Germinal center (tissue), 1 donor: ENCODE measurements at places on chromosomes 5 and 9.

DNA sequence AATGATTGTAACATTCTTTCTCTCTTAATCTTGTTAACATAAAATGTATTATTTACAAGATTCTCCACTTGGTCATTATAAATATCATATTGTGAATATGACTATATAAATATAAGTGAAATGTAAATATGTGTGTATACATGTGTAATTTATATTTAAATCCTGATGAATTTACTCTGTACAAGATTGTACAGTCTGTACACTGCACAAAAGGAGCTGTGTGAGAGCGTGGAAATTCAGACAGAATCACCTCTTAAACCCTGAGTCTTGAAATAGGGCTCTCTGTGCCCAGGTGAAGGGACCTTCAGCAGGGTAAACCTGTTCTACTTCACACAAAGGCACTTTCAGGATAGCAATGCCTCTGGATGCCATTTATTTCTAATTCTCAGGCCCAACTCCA lies 456.0 kb downstream of the SEMA5A start:
- DNase-seq = no peak

DNA sequence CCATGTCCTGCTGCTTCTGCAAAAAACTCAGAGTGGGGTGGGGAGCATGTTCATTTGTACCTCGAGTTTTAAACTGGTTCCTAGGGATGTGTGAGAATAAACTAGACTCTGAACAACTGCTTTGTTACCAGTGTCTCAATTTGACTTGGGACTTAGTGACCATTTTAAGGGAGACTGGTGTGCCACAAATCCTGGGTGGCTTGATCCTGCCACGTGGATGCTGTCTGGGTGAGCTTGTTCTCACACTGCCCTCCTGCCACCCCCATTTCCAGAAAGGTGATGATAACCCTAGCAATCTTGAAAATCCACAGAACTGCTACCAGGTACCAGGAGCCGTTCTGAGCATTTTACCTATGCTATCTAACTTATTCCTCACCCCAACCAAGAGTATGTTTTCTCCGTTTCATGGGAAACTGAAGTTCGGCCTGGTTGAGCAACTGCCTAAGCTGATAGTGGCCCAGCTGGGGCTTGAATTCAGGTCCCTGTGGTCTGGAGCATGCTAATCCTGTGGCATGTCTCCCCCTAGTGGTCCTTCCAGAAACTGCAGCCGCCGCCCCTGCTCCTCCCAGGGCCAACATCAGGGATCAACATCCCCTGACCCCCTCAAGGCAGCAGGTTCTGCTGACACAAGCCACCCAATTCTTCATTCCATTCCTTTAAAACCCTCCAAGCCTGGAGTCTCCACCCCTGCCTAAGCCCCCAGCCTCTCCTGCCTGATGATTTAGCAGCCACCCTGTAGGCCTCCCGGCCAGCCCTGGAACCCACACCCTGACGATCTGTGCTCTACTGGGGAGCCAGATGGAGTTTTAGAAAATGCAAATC lies 2.8 kb downstream of the IL3 start:
- peak; percentile 78 for DNase-seq

DNA sequence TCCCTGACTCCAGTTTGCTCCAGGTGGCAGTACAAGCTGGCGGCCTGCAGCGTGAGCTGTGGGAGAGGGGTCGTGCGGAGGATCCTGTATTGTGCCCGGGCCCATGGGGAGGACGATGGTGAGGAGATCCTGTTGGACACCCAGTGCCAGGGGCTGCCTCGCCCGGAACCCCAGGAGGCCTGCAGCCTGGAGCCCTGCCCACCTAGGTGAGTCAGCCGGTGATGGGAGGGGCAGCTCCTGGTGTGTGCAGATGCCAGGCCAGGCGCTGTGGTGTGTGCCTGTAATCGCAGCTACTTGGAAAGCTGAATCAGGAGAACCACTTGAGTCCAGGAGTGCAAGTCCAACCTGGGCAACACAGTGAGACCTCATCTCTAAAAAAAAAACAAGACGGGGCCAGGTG lies 10.0 kb upstream of the CACFD1 start:
- no peak for DNase-seq

GRCh38 chr9:15725953-15726352 lies 173.1 kb downstream of the CCDC171 start:
- no peak for DNase-seq

DNA sequence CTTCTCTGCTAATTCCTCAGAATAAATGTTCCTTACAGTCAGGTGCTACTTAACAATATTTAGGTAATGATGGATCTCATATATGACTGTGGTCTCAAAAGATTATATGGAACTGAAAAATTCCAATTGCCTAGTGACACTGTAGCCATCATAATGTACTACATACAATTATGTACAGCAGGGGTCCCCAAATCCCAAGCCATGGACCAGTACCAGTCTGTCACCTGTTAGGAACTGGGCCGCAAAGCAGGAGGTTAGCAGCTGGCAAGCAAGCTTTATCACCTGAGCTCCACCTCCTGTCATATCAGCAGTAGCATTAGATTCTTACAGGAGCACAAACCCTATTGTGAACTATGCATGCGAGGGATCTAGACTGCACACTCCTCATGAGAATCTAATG lies 69.6 kb downstream of the NR2F1-AS1 start:
- no peak for DNase-seq

- no peak for DNase-seq
These were observed 130.2 kb downstream of the MED10 start for GRCh38 chr5:6248132-6248531.

DNA sequence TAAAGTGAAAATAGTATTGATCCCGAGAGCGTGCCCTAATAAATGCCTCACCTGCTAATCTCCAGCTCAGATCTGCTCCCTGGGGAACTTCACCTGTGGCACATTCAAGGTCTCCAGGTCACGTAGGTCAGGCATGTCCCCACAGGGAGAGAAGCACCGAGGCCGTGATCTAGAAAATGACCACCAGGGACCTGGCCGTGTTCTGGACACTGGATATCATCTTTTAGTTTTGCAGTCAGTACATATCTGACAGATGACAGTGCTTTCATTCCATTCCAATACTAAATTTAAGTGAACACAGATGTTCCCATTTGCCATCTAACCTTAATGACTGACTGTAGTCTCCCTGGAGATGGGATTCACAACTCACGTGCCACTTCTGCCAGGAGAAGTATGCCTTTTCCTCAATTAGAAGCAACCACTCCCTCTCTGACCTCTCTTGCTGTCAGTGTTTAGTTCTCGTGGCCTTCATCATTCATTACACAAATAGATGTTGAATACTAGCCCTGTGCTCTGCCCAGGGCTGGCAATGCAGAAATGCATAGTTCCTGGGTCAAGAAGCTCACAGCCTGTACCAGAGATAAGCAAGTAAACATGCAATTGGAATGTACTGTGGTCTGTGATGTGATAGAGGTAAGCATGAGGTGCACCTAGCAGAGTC lies 276.5 kb downstream of the NTRK2 start:
- DNase-seq = no peak

- DNase-seq = no peak
These were observed 30.4 kb upstream of the IER5L start for GRCh38 chr9:129208207-129209032.

DNA sequence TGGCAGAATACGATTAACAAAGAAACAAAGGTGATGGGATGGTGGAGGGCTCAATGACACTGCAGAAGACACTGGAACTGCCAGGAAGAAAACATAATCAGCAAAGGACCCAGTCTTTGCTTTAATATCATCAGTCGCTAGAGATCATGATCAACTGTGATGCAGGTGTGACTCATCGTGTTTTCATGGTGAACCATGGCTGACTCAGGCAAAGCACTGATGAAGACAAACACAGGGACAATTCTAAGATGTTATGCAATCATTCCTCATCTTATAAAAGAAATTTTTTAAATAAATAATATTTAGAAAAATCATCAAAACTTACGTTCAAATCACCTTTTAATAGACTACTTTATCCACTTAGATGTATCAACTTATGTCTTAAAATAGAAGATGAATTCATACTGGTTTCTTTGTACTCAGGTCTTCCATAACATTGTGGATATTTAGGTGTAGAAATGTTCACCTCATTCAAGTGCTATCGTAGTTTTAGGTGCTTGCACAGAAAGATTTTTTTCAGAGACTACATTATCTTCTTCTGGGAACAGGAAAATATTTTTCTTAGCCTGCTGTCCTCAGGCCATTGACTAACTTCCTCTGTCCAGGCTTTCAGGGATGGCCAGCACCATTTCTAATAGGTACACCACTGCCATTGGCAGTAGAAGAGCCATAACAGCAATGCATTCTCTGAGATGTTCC lies 673.4 kb upstream of the MEF2C start:
- no peak for DNase-seq

GRCh38 chr5:131218392-131218791 lies 45.5 kb upstream of the CDC42SE2 start:
- DNase-seq = no peak

DNA sequence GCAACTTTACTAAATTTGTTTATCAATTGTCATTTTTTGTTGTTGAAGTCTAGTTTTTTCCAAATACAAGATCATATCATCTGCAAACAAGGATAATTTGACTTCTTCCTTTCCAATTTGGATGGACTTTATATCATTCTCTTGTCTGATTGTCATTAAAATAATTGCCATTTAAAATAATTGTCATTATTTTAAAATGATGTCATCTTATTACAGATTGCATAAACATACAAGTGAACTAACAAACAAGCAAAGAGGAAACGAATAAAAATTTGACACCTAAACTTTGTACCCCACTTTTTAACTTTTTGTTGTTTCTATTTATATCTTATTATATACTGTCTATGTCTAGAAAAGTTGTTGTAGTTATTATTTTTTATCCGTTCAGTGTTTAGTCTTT lies 275.2 kb downstream of the ADGRV1 start:
- DNase-seq = no peak

DNA sequence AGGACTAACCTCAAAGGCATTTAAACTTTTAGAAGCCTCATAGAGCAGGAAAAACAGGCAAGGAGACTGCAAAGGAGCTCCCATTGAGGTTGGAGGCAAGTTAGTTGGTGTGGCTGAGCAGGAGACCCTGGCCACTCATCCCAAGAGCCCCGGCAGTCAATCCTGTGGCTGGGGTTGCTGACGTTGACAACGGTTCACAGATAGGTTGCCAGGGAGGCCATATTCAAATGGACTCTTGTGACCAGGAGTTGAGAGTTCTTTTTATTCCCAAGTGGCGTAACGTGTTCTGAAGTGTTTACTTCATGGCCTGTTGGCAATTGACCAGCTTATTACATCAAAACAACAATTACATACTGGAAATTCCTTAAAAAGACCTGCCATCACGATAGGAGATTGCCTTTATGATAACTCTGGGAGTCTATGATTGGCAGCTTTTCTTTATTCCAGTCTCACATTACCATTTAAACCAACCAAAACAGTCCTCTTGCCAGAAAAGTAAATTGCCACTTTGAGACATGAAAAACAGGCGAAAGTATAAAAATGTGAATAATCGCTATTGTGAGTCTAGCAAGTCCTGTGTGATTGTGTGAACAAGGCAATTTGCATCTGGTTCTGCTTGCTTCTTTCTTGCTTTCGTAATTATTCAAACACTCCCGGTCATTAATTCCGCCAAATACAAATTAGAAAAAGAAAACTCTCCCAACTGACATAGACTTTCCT lies 394.9 kb downstream of the MED10 start:
- DNase-seq = no peak

GRCh38 chr5:75933489-75933888 lies 149.7 kb upstream of the SV2C start:
- DNase-seq = no peak

- DNase-seq = no peak
These were observed 677.5 kb upstream of the ST8SIA4 start for GRCh38 chr5:101580591-101580990.

DNA sequence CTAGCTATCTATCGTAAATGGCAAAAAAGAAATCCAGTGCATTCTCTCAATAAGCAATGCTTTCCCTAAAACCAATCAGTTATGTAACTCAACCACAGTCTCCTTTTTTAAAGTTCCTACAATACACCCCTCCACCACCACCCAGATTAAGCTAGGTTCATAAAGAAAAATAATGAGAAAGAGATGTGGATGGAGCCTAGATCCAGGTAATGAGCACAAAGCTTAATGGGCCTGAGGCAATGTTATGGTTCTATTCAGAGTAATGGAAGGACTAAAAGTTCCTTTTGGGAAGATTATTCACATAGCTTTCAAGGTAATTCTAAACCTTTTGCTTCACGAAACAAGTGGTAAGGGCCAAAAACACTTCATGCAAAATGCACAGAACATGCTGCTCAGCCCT lies 113.5 kb downstream of the MPDZ start:
- no peak for DNase-seq

- no peak for DNase-seq
These were observed 16.3 kb downstream of the CLTA start for GRCh38 chr9:36207016-36207415.

GRCh38 chr9:84264307-84265029 lies 76.1 kb downstream of the SLC28A3 start:
- no peak for DNase-seq

GRCh38 chr9:68981789-68982188 lies 32.1 kb downstream of the PRKACG start:
- no peak for DNase-seq
